ENCODE measurements at places on chromosomes 13 and 19. TPM values are rescaled to one million over a fixed set of nuclear protein-coding genes. Genes with fewer than 3 reads are reported as not detected.

MEIS3 gene
- total RNA-seq, result 104 TPM

MCEMP1 gene
- not detected for total RNA-seq

LRP3 gene
- total RNA-seq, result 93.8 TPM

ATP7B gene
- 7.3 TPM for total RNA-seq

SIN3B gene
- total RNA-seq, result 34.6 TPM

HPN gene
- total RNA-seq, result not detected

USHBP1 gene
- 0.82 TPM for total RNA-seq

NLRP11 gene
- not detected for total RNA-seq

IGSF23 gene
- total RNA-seq, result not detected

ONECUT3 gene
- not detected for total RNA-seq

CADM4 gene
- total RNA-seq, result 93.3 TPM

CYP4F8 gene
- total RNA-seq, result not detected

ZNF253 gene
- 41.2 TPM for total RNA-seq

PCDH8 gene
- total RNA-seq, result 72.2 TPM

C1QTNF9 gene
- total RNA-seq, result under 0.01 TPM

ADGRE3 gene
- total RNA-seq, result not detected

TMEM59L gene
- 34.2 TPM for total RNA-seq

ATP4A gene
- total RNA-seq, result not detected

DNA sequence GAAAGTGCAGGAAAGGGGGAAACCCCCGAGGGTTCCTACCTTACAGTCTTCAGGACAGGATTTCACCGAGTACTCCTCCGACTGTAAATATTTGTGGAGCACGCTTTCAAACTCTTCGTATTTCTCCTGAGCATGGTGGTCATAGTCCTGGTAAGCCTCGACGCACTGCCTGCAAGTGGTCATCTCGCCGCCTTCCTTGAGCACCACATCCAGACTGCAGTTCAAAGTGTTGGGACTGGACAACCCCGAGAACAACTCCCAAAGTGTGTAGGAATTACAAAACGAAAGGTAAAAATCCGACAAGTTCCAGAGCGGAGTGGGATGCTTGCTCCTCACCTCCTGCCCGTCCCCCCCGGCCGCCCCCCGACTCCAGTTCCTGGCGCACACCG, 349.7 kb downstream of the LIG4 start:
- DNase-seq, result no peak

DNA sequence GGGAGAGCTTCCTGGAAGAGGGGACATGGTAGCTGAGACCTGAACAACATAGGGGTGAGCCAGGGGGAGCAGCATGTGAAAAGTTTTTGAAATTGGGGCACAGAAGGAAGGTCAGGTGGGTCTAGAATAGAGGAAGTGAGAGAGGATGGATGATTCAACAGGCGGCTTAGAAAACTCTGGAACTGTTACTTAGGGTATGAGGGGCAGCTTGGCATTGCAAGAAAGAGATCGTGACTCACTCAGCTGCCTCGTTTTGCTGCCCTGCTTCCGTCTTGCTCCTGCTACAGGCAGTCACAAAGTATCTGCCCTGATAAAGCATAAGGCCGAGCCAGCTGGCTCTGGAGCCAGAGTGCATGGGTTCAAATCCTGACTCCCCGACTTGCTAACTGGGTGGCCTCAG, 1.3 kb upstream of the CEACAM20 start:
- DNase-seq, result no peak

- DNase-seq, result no peak
Measured at GRCh38 chr19:30630289-30631032, 258.3 kb downstream of the ZNF536 start.

- DNase-seq, result no peak
Measured at GRCh38 chr19:48741129-48741999, 954 bp upstream of the RASIP1 start.

- DNase-seq, result no peak
Measured at GRCh38 chr13:55500694-55501093, 1640.0 kb upstream of the PRR20A start.

DNA sequence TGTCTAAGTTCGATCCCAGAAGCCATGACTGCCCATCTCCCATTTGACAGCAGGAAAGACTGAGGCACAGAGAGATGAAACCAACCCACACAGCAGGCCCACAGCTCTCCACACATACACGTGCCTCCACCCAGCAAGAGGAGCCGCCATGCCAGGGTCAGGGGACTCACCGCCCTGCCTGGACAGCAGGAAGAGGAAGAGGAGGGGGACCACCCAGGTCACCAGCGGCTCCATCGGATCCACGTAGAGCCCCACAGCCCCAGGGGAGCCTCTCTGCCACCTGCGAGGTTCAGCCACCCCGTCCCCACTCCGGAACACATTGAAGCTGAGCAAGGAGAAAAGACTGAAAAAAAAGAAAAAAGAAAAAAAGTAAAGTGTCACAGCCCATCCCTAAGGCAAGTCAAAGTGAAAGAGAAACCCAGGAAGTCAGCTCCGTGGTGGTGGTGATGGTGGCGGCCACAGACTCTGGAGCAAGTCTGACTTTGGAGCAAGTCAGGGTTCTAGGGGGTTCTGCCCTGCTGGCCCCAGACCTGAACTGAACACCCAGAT, at the start of gene IL12RB1:
Gene IL12RB1, minus strand, starts transcription at position 345 of the 549 bp plus-strand sequence. Its CDS starts 111 bp downstream, at position 234.
- DNase-seq, result no peak

- DNase-seq, result no peak
Measured at GRCh38 chr13:48175185-48175584, 57.8 kb upstream of the ITM2B start.

- DNase-seq, result no peak
Measured at GRCh38 chr13:73440296-73440895, 381.6 kb downstream of the KLF5 start.

- no peak for DNase-seq
Measured at GRCh38 chr13:50993934-50994333, 84.3 kb downstream of the RNASEH2B start.

GRCh38 chr19:47210689-47211316, 20.2 kb downstream of the BBC3 start:
- peak; percentile 50 for DNase-seq

GRCh38 chr19:8611391-8611876, 919 bp upstream of the ADAMTS10 start:
- no peak for DNase-seq

GRCh38 chr19:39398297-39398864, 7.2 kb downstream of the MED29 start:
- no peak for DNase-seq

DNA sequence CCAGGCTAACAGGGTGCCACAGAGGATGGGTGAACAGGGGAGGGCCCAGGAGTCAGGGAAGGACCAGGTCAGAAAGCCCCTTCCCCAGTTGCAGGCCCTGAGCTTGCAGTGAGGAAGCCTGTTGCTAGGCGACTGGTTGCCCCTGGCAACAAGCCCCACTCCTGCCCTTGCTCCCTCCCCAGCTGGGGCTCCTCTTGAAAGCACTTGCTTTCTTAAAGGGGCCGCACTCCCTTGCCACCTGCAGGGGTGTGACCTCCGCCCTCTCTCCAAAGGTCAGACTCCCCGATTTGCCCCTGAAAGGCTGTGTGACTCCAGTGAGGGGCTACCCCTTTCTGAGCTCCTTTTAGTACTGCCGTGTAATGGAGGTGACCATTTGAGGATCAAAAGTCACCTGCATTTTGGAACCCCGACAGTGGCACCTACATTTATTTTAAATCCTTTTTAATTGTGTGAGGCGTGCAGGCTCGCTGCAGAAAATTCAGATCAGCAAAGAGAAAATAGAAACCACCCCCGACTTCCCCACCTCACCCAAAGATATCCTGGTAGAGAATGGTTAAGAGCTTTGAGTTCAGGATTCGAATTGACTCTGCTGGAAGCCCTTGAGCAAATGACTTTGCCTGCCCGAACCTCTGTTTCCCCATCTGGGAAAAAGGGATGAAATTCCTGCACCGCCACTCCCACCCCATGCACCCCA, 4.8 kb downstream of the FCHO1 start:
- peak; percentile 61 for DNase-seq

- no peak for DNase-seq
Measured at GRCh38 chr19:46784262-46785053, 3.9 kb downstream of the SLC1A5 start.

GRCh38 chr19:39237200-39238184, 7.3 kb downstream of the IFNL3 start:
- DNase-seq, result no peak

- no peak for DNase-seq
Measured at GRCh38 chr19:38640368-38640767, 7.1 kb upstream of the ACTN4 start.

DNA sequence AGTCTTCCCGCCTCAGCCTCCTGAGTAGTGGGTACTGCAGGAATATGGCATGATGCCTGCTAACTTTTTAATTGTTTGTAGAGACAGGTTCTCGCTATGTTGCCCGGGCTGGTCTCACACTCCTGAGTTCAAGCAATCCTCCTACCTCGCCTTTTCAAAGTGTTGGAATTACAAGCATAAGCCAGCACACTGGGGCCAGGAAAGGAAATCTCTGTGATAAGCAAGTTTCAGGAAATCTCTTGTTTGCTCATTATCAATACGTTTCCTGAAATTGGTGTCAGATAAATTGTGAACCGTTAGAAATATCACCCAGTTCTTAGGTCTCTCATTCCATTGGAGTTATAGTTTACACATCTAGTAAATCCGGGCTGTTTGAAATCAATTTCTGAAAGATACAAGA, 14.2 kb downstream of the WBP4 start:
- no peak for DNase-seq

DNA sequence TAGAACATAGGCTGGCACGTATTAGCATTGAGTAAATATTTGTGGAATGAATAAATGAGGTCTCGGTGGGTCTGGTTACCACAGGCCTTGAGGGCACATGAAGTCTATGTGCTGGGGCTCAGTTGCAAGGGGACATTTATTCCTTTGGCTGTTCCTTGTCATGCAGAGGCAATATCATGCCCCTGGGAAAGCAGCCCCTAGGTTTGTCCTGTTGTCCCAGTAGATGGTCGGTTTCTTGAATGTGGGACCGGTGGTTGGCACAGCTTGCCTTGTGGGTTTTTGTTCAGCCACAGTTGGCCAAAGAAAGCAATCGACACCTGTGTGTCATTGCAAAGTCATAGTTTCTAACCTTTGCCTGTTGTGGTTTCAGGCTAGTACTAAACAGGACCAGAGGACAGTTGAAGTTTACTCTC, 24.7 kb upstream of the GPR183 start:
- no peak for DNase-seq

- no peak for DNase-seq
Measured at GRCh38 chr19:3975637-3976087, 4.8 kb upstream of the DAPK3 start.

DNA sequence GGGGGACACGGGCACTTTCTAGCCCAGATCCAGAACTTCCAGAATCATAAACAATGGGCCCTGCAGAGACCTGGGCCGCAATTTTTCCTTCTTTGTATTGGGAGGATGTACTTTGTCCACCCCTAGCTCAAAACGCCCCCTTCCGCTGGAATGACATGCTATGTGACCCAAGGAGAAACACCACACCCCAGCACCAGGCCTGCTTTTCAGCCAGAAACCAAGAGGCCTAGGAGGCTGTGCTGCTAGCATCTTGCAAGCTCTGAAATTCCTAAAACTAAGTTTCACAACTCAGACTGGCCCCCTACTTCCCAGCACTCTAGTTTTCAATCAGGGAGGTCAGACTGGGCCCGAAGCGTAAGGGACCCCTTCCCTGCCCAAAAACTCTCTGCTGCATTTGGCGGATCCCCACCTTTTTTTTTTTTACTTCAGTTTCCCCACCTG, 538 bp downstream of the LSM4 start:
- no peak for DNase-seq

DNA sequence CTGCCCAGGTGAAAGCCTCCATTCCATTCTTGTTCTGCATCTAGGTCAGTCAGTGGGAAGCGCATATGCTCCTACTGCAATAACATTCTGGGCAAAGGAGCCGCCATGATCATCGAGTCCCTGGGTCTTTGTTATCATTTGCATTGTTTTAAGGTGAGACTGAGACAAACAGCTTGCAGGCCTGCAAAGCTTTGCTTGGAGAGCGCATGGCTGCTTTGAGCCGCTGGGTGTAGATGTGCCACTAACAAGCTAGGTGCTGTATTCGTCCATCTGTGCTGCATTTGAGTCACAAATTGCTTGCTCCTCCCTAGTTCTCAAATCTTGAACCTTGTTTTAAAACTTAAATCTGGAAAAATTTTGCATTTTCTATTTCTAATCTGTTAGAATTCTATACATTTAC, 219.1 kb downstream of the LMO7 start:
- DNase-seq, result no peak

- no peak for DNase-seq
Measured at GRCh38 chr19:5621945-5622464, 571 bp downstream of the SAFB2 start.

- DNase-seq, result no peak
Measured at GRCh38 chr19:11921852-11922495, 2.9 kb upstream of the ZNF700 start.
